ENCODE measurements at places on chromosomes 7 and 10.

DNA sequence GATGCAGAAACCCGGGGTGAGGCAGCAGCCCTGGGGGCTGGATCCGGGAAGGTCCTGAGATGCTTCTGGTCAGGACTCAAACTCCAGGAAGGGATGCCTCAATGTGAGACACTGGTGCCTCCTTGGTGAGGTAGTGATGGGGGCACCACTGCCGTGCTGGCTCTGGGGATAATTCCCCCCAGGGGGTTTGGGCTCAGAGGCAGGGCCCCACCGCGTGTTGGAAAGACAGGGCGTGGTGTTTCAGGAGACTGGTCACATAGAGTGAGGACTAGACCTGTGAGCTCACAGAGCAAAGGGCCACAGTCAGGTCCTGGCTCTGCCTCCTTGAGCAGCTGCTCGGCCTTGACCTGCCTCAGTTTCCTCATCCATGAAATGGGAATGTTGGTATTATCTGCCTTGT, 361.9 kb downstream of the GLRX3 start:
- DNase-seq: no peak

DNA sequence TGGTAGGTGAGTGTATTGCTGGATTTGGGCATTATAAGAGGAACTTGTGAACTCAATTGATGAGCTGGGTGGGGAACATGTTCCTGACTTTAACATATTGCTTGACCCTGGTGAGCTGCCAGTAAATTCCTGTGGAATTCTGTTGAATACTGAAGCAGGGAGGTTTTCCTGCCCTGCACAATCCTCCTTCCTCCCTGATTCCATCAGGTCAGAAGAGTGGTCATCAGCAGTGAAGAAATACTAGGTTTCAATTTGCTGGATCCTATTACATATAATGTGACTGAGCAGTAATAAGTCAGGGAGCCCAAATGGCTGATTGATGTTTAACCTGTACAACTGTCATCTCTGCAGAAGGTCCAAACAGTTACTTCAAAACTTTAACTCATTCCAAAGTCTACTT, 581.2 kb downstream of the SUGCT start:
- no peak for DNase-seq

DNA sequence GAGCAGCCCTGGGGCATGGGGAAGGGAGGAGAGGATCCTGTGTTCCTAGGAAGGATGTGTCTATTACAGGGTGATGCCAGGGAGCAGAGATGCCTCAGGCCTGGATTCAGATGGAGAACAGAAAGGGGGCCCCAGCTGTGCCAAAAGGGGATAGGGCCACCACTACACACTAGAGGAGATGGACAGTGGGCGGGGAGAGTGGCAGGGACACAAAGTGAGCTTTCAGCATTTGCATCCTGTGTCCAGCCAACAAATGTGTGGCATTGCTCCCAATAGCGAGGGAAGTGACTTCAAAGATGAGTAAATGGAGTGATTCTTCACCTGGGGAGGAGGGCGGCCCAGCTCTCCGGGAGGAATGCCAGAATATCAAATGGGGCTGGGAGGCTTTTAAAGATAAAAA, 64.9 kb upstream of the WAPL start:
- peak; percentile 52 for DNase-seq

DNA sequence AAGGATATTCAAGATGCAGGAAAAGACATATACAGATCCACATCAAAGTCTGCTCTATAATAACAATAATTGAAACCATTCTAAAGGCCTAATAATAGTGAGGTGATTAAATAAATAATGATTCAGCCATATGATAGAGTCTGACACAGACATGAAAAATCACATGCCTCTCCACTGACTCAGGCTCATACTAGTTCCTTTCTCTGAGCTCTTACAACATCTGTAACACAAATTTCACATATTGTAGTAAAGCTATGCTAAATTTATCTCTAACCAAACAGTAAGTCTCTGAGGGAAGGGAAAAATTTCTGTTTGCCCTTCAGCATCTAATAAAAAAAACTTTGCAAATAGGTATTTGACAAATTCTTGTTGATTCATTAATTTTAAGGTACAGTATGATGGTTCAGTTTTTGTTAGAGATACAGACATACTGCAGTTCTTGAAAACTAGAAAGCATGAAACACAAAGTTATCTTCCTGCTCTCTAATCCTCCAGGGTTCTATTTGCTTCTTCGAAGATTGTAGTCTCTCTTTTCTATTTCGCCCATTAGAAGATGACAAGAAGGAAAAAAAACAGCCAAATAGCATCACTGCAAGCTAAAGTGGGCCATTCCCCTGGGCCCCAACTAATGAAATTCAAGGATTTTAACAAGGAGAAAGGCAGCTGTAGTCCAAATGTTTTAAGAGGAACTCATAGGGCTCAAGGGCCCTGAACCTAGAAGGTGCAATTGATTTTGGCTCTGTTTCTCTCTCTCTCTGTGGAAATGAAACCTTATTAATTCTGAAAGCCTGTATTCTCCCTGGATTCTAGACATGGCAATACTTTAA, 53.9 kb downstream of the CUBN start:
- DNase-seq: no peak

- no peak for DNase-seq
Measured at GRCh38 chr7:22811746-22812280, 10.8 kb downstream of the TOMM7 start.

GRCh38 chr10:113552014-113552413, 839 bp upstream of the HABP2 start:
- no peak for DNase-seq

DNA sequence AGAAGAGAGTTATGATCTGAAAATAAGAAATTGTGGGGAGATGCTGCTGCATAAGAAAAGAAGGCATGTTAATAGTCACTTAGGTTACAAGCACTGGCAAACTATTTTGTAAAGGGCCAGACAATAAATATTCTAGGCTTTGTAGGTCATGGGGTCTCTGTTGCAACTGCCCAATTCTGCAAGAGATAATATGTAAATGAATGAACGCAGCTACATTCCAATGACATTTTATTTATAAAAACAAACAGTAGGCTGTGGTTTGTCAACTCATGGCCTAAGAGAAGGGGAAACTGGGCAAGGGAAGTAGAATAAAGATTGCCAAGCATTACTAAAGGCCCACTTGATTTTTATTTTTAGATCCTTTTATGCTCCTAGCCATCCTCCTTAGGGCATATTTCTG, 133.1 kb downstream of the RAPGEF5 start:
- no peak for DNase-seq

DNA sequence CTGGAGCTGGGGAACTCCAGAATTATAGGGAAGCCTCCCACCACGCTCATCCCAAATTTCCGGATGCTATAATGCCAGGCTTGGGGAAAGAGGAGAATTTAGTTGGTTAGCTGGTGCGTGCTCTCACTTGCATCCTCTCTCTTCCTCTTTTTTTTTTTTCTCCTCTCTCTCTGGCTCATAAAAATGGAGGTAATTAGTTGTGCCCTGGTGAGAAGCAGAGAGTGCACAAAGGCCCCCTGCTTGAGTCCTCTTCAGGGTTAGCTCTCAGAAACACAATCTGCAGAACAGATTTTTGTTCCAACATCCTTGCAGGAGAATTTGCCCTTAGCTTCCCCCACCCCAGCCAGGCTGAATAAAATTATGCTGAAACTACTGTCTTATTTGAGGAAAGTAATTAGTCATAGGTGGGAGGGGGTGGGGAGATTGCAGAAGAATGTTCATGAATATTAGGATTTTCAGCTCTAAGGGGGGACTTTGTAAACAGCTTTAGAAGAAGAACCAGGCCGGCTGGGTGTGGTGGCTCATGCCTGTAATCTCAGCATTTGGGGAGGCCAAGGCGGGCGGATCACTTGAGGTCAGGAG, 7.6 kb downstream of the SERPINE1 start:
- no peak for DNase-seq

DNA sequence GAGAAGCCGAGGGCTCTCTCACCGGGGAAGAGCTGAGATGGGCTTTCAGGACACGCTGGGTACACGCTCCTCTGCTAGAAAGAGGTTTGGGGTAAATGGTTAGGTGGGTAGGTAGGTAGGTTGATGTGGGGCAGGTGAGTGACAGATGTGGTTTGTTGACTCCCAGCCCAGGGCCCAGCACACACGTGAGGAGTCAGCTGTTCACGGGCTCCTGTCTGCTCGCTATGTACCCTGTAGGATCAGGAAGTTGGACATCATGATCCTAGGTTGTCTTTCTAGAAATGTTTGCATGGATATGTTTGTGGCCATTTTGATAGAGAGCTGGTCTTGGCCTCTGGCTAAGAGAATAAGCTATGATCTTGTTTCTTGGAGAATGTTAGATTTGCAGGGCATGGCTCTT, 109.0 kb downstream of the TACC2 start:
- no peak for DNase-seq

DNA sequence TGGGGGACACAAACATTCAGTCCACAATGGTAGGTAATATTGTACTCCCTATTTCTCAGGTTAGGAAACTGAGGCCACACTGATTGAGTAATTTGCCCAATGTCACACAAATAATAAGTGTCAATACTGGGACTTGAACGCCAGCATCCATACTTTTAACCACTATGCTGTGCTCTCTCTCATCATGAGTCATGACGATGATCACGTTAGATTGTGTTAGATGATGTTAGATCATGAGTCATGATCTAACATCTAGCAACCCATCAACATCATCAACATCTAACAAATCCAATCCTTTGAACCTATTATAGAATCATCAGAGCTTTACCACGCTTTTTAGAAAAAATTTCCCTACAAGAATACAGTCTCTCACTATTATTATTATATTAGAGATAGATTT, 28.1 kb upstream of the HERPUD2 start:
- DNase-seq: no peak

DNA sequence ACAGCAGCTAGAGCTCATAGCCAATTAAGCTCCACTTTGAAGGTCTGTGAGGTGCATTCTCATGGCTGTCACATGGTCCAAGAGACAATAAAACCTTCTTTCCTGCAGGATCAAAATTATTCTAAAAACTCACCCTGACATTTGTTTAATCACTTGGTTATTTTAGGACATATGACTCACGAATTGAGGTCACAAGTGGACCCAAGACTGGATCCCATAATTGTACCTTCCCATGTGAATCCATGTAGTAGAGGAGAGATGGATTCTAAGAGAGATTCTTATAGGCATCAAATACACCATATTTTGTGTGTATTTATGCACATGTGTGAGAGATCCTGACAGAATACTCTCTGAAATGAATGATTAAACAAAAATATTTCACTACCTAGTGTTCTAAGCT, 18.1 kb downstream of the POLR1F start:
- no peak for DNase-seq

GRCh38 chr7:117043108-117043825, 90.0 kb downstream of the ST7 start:
- DNase-seq: no peak

- no peak for DNase-seq
Measured at GRCh38 chr10:22607261-22607660, 107.1 kb downstream of the PIP4K2A start.

DNA sequence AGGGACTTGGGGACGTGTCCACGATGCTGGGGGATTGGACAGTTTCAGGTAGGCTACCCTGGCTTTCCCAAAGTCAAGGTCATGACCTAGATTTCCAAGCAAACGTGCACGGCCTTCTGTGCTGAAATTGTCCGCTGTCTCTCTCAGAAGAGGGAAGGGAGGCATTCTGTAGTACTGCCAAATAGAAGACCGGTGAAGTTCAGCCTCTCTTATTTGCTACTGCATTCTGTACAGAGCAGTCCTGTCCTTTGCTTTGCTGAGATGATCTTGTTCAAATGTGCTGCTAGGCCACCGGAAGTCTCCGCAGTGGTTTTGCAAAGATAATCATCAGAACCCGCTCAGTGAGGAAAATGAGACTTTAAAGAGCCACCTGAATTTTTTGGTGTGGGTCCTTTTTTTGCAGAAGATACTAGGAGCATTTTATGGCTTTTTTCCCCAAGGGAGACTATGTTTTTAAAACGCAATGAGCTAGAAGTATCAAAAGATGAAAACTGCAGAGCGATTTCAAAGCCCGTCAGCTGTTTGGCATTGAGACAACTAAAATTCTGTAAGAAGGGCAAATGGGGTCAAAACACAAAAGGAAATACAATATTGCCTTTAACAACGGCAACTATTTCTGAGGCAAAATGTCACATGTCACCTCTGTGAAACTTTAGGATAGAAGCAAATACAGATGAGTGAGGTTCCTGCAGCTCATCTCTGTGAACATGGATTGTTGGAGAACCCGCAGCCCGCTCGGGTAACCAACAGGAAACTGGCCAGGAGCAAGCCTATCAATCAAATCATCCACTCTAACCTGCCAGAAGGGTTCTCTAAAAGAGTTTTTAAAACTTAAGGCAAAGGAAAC, 1.3 kb upstream of the NMT2 start:
- peak; percentile 17 for DNase-seq

- DNase-seq: no peak
Measured at GRCh38 chr10:77416311-77417135, 221.1 kb downstream of the KCNMA1 start.

DNA sequence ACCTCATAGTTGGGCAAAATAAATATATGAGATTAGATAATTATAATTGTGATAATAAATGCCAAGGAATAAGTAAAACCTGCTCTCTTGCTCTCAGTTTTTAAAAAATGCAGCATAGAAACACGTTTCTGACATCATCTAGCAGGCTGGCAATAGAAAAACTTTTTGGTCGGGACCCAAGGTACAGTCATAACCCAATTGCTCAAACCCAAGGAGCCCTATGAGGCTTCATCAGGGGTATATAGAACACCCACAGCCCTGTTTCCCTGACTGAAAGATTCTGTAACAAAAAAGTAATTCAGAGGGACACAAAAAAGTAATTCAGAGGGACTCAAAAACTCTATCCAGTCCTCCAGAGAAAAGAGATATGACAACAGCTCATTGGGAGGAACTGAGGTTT, 3.8 kb downstream of the PDE1C start:
- DNase-seq: no peak

GRCh38 chr7:100827330-100828226, at the start of gene EPHB4:
TSS of gene EPHB4 (minus strand) at chr7:100827523. CDS start at chr7:100827030, 493 bp downstream.
- DNase-seq: peak; percentile 92

- no peak for DNase-seq
Measured at GRCh38 chr7:39650676-39651075, 27.3 kb downstream of the RALA start.

DNA sequence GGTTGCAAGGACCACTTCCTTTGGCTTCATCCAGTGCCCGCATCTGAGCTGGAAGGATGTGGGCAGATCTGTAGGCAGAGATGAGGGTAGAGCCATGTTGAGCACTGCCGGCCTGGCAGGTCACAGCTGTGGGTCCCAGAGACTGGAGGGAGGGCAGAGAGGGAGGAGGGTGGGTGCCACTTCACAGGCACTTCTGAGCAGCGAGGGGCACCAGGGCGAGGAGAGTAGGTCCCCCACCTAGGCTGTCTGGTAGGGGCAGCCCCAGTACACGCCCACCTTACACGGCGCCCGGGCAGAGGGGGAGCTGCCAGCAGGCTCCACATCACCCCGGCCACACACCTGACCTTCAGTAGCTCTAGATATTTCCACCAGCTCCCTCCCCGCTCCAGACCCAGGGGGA, 473.0 kb upstream of the FOXK1 start:
- no peak for DNase-seq

- DNase-seq: no peak
Measured at GRCh38 chr10:43471935-43472720, 35.2 kb downstream of the ZNF487 start.

GRCh38 chr7:1662101-1662500, 8.0 kb upstream of the ELFN1 start:
- DNase-seq: no peak
